ENCODE measurements at places on chromosomes 7 and 10.

DNA sequence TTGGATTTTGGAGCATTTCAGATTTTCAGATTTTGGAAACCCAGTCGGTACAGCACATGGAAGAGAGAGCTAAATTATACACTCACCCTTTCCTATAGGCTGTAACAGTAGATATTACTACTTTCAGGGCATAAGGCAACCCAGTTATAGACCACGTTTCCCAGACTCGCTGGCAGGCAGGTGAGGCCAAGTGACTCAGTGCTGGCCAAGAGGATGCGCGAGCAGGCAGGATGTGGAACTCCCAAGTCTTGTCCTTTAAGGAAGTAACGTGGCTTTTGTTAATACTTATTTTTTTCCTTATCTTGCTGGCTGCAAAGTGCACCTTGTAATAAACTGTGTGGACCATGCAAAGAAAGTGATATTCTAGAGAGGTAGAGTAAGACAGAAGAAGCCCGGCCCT, 1160.1 kb downstream of the GATA3 start:
- no peak for DNase-seq

DNA sequence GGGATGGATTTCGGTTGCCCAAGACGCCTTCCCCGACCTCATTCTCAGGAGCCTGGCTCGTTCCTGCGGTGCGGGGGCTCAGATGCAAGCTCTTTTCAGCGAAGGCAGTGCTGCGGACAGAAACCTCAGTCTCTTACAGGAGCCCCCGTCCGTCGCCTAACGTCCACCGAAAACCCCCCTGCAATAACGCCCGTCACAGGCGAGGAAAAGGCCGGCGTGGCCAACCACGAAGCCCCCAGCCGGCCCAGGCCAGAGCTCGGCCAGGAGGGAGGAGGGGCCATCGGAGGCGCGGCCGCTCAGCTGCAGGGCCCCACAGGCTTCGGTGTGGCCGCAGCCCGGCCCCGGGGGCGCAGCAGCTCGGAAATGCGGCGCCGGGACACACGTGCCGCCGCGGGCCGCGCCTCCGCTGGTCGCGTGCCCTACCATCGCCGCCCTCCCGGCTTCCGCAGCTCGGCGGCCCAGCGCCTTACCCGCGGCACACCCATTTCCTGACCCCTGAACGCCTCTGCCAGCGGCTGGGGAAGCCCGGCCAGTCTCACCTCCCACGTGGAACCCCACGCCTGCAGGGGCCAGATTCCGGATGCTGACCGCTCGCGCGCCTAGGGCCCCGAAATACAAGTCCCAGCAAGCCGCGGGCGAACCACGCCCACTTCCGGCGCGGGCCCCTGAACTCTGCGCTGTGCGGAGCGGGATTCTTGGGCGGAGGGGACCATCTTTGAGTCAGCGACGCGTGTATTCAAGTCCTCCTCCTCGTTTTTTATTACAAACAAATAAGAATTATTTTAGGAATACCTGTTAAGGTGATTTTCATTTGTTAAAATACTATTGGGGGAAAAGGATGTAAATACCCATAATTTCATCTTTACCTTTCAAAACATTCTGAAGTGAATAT, at the start of gene ZNF239:
Gene ZNF239, minus strand, starts transcription at position 616 of the 892 bp plus-strand sequence. CDS start 16,537 bp downstream, outside the sequence.
- no peak for DNase-seq

- no peak for DNase-seq
Measured at GRCh38 chr10:106680061-106680460, 484.4 kb downstream of the SORCS1 start.

GRCh38 chr7:85328456-85328998, 141.7 kb upstream of the SEMA3D start:
- no peak for DNase-seq

GRCh38 chr7:140506788-140507464, 27.6 kb upstream of the MKRN1 start:
- DNase-seq: no peak

DNA sequence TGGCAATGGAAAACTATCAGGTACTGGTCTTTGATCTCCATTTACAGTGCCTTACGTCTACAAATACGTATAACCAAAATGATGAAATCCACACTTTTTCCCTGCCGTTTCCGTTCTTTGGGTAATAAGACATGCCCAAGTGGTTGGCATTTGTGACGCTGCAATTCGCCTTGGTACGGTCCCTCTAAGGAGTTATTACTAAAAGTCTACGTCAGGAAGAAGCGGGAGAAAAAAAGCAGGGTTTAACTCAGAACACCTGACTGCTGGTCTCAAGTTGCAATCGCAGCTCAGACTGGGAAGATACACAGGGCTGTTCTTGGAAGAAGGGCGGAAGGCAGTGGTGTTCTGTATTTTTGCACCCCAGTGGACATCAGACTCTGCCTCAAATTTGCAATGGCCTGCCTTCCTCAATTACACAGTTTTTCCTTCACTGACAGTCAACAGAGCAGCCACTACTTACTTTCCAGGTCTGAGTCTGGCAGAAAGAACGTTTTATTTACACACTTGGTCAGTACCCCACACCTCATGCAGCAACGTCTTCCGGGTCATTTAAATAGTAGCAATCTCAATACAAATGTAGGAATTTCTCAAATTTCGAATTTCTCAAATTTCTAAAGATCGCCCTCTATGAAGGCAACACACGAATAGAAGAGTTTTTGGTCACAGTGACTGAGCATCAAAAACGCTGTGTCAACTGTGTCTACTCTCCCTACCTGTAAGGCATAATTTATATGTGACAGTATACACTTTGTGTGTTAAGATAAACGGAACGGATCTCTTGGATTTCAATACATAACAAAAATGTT, 2.1 kb downstream of the BAIAP2L1 start:
- no peak for DNase-seq

DNA sequence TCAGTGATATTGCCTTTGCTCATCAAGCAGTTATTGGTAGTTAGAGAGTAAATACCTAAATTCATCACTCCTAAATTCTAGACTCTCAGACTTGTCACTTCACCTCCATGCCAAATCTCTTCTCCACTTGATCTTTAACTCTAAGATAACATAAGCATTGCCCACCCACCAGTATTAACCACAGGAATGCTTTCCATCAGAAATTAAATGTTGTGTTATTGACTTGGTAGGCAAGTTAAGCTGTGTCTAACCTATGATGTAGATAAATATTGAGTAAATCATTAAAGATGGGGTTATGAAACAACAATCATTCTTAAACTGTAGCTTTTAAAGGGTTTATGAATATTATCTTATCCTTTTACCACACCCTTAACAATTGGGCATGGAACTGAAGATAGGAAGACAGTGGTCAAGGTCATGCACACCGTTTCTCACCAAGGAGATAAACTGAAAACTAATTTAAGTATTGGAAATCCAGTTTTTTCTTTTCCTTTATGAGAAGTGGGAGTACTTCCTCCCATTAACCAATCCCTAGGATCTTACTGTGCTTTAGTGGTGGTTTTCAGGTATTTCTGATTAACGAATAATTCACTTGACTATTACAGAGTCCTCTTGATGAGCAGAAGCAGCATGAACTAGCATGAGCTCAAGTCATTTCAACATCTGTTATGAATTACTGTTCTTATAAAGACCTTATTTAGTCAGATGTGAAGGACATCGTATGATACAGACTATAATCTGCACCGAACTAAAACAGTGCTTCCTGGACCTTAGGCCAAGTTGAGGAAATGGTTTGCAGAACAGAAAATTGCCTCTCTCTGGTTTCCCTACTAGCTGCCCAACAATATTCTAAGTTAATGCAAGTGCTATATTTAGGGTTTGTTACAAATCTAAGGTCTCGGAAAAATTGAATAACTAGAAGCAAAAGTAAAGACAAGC, 142.0 kb downstream of the LCOR start:
- no peak for DNase-seq

DNA sequence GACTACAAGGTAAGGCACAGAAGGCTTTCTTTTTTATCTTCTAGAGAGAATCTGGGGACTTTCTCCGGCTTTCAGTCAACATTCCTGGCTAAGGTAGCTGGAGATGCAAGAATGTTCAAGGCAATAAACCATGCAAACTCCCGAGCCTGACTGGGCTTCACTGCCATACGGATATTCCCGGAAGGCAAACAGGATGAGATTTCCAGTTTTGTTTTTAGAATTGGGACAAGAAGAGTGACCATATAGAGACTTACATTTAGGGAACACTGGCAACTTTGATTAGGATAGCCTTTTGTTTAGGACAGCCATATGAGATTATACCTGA, 269 bp downstream of the CALD1 start:
- peak; percentile 14 for DNase-seq

GRCh38 chr7:102973096-102973802, 60.4 kb downstream of the LRRC17 start:
- no peak for DNase-seq

- no peak for DNase-seq
Measured at GRCh38 chr7:67619175-67619574, 622.5 kb downstream of the TYW1 start.

DNA sequence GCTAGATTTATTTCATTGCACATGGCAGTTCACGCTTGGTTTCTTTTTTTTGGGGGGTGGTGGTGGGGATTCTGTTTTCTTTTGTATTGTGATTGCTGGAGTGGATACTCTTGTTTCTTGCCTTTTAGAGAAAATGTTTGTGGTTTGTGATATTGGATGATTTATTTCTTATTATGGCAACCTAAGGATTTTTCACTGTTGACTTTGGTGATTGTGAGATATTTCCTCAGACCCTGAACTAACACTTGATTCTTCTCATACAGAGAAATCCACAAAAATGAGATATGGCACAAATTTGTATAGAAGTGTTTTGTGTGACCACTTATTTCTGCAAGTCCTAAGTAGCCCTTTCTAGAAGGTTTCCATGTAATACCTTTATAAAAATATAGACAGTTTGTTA, 871.1 kb downstream of the LRMDA start:
- no peak for DNase-seq

- no peak for DNase-seq
Measured at GRCh38 chr10:118305730-118306129, 36.4 kb downstream of the FAM204A start.

All from HAP-1 (cell line).